ENCODE measurements at places on chromosomes 5 and 9.

- DNase-seq: no peak
Observed at GRCh38 chr9:87198716-87199115, 251.4 kb upstream of the GAS1 start.

- DNase-seq: no peak
Observed at GRCh38 chr9:133099726-133100505, 21.1 kb downstream of the RALGDS start.

GRCh38 chr9:131608493-131609037 lies 63.2 kb downstream of the PRRT1B start:
- DNase-seq: peak; percentile 9

GRCh38 chr5:23484096-23484495 lies 23.3 kb upstream of the PRDM9 start:
- no peak for DNase-seq

GRCh38 chr5:75043633-75044264 lies 8.6 kb downstream of the GCNT4 start:
- DNase-seq: no peak

- DNase-seq: no peak
Observed at GRCh38 chr9:70616228-70616990, 202.0 kb upstream of the KLF9 start.

DNA sequence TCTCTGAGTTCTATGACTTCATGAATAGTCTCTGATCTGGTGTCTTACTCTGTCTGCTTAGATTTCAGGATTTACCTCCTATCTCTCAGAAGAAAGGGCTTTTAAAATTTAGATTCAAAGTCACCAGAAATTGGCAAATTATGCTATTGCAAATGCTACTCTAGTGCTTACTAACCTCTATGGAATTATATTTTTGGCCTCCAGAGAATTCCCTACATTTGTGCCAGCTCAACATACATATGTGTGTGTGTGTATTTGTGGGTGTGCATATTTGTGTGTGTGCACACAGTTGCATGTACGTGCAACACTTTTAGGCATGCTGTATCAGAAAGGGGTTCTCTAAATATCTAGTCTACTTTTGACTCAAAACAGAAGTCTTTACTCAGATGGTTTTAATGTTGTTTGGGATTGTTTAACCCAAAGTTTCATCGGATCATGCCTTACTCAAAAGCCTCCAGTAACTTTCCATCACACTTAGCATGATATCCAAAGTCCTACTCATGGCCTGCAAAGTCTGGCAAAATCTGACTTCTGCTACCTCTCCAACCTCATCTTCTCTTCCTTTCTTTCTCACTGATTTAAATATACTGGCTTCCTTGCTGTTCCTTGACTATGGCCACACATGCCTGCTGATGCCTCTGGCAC lies 147.6 kb upstream of the NR3C1 start:
- no peak for DNase-seq

DNA sequence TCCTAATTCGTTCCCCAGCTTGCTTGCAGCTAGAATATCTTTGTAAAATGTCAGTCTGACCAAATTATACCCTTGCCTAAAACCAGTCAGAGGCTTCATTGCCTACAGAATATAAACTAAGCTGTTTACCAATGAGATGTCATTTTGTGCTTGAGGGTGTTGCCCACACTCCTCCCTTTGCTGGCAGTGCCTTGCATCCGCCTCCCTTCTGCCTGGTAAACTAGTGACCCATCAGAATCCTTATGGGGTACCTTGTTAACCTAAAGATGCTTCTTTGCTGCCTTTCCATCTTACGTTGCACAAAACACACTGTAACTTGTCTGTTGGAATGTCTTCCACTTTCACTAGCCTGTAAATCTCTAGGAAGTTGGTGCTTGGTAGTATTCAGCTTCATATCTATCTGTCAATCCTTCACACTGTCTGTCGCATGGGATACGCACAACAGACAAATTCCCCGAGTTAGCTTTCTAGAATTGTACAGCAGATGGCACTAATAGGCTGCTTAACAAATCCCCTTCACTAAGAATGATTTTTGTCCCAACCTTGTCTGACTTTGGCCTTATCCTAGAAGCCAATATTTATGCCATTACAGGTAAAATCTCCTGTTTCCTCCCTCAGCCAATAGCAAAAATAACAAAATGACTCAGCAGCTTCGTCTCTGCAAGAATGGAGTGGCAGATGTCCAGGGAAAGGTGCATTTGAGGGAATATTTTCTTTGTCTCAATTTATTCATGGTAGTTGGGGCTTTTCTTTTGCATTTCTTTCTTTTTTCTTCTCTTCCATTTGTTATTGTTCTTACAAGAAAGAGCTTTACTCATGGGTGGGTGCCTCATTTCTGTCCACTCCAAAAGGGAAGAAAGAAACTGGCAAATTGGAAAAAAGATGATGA lies 3.0 kb downstream of the NUDT2 start:
- no peak for DNase-seq

GRCh38 chr9:89634995-89635742 lies 30.4 kb downstream of the GADD45G start:
- no peak for DNase-seq

DNA sequence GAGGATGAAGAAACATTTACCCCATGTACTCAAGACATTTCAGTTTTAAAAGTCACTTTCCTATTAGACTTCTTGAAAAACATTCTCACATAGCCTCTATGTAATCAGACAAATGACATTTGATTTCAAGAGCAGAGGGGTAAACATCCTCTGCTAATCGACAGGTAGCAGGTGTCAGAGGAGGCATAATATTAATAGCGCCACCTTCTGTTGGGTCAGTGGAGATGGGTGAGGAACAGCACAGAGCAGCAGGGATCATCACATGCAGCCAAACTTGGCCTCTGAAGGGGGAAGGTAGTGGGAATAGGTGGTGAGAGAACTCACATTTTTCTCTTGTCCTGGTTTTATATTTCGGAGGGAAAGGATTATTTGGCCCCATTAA lies 3.3 kb upstream of the LSM11 start:
- DNase-seq: no peak

- no peak for DNase-seq
Observed at GRCh38 chr9:69572611-69573010, 99.6 kb downstream of the APBA1 start.

Data from substantia nigra (tissue), 51 donors.